ENCODE measurements at places on chromosomes 2 and 18.

DNA sequence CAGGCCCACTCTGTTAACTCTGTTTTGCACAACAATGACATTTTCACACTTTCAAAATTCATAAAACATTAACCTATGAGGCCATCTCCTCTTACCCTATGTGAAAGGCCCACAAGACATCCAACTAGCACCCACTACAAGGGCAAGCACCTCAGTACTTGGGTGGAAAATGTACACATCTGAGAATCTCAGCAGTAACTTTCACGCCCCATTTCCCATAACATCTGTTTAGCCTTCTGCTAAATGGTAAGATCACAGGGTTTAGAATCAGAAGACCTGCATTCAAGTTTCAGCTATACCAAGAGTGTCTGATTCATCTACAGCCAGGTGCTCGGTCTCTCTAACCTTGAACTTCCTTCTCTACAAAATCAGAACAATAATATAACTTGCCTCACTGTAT is 89.2 kb downstream of the SP100 start:
- DNase-seq: no peak

- no peak for DNase-seq
These were observed at the start of gene RNU2-63P for GRCh38 chr2:88016086-88016959. Gene RNU2-63P (minus strand): TSS chr2:88016547.

DNA sequence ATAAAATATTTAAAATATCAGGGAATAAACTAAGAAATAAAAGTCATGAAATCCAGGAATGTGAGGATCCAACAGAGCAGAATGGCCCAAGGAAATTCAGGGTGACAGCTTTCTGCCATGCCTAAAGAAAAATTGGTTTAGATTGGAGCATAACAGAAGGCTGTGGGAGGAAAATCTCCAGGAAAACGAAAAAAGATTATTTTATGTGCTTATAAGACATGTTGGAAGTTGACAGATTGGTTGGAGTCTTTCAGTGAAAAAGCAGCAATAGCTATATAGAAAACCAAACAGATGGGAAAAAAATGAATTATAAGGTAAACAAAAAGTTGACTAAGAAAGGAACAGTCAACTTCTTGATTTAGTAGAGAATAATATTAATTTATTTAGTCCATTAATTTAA is 203.9 kb downstream of the ZRANB3 start:
- DNase-seq: no peak

GRCh38 chr2:34069604-34070003 is 470.5 kb upstream of the FAM98A start:
- DNase-seq: no peak

- DNase-seq: no peak
These were observed 164.5 kb downstream of the TDRD15 start for GRCh38 chr2:21288299-21288698.

- no peak for DNase-seq
These were observed 214.6 kb downstream of the TRIB2 start for GRCh38 chr2:12931186-12931844.

GRCh38 chr2:234341306-234341985 is 155.4 kb downstream of the ARL4C start:
- no peak for DNase-seq

- DNase-seq: no peak
These were observed 239.4 kb downstream of the DYSF start for GRCh38 chr2:71692621-71693277.

- no peak for DNase-seq
These were observed 100.2 kb upstream of the ARL5A start for GRCh38 chr2:151928380-151928779.

GRCh38 chr2:28510184-28510583 is 14.3 kb downstream of the PLB1 start:
- no peak for DNase-seq

- no peak for DNase-seq
These were observed 7.0 kb upstream of the STK39 start for GRCh38 chr2:168254158-168254935.

DNA sequence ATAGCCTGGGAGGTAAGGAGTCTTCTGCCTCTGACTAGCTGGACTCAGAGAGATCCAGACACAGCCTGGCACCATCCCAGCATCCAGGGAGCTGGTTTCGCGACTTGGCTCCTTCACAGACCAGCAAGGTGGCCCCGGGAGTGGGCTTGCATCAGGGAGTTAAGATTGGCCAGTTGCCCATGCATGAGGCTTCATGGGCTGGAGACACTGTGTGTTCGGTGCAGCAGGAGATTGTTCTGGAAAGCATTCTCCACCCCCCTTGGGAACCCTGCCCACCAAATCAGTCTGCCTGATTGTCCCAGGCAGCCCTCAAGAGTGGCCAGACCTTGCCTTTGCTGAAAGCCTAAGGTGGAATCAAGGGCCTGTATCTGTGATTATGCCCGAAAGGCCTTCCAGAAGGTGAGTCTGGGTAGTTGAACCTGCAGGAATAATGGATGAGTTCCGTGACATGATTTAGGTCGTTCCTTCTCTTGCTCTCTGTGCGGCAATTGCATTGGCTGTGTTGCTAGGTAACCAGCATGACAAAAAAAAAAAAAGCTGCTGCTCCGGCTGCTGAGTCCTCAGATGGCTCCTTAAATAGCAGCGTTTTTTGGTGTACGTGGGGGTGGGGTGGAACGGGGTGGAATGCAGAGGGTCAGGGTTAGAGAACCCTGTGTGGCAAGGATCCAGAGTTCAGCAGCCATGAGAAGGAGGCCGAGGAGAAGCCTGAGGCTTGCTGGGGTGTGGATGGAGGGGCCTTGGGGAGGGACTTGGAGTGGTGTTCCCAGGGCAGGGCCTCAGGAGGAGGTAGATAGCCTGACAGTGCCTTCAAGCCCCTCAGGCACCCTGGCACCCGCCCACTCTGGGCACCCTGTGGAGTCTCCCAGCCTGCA is 93.0 kb upstream of the MCFD2 start:
- DNase-seq: peak; percentile 40

- no peak for DNase-seq
These were observed 73.5 kb downstream of the ZCCHC2 start for GRCh38 chr18:62596145-62597005.

Measured in NCI-H1436 treated with DMSO at 0.1 percent for 48 hours (cell line).